ENCODE measurements at places on chromosomes 5 and 9.

- DNase-seq: no peak
Observed at GRCh38 chr9:109013679-109014607, 644 bp upstream of the CTNNAL1 start.

GRCh38 chr9:89664010-89664409 is 59.2 kb downstream of the GADD45G start:
- no peak for DNase-seq

DNA sequence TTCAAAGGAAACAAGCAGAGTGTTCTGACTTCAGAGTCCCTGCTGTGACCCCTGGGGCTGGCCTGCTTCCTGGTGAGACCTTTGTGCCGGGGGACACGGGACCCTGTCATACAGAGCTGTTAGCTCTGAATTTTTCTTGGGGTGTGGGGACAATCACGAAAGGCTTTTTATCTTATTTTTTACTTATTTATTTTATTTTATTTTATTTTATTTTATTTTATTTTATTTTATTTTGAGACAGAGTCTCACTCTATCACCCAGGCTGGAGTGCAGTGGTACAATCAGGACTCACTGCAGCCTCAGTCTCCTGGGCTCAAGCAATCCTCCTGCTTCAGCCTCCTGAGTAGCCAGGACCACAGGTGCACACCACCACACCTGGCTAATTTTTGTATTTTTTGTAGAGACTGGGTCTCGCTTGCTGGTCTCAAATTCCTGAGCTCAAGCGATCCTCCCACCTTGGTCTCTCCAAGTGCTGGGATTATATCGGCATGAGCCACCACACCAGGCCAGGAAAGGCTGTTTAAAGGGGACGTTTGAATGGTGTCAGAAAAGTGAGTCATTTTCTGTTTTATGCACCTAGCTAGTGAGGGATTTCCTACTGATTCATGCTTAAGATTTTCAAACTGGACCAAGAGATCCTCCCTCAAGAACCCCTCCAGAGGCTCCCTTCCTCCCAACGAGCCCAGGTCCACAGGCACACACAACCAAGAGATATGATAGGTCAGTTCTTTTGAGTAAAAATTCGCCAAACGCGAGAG is 75.7 kb downstream of the OLFM1 start:
- DNase-seq: no peak

- DNase-seq: no peak
Observed at GRCh38 chr5:2170761-2171160, 288.0 kb upstream of the IRX4 start.

DNA sequence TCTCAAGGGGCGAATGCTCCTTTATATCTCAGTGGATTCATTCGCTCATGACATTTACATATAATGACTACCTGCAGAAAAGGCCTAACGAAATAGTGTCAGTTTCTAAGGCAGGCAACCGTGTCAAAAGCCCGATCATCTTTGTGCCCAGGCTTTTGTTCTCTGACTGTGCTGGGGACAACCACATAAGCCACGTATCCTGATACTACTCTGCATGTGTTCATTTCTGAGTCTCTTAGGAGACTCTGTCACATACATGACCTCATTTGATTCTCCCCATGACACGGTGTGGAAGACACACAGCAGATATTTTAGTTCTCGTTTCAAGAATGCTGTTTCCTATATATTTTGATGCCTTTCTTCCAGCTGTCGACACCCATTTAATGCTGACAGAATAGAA is 598.5 kb downstream of the BNC2 start:
- DNase-seq: no peak

- no peak for DNase-seq
Observed at GRCh38 chr5:140555747-140556312, 1.4 kb downstream of the SRA1 start.

DNA sequence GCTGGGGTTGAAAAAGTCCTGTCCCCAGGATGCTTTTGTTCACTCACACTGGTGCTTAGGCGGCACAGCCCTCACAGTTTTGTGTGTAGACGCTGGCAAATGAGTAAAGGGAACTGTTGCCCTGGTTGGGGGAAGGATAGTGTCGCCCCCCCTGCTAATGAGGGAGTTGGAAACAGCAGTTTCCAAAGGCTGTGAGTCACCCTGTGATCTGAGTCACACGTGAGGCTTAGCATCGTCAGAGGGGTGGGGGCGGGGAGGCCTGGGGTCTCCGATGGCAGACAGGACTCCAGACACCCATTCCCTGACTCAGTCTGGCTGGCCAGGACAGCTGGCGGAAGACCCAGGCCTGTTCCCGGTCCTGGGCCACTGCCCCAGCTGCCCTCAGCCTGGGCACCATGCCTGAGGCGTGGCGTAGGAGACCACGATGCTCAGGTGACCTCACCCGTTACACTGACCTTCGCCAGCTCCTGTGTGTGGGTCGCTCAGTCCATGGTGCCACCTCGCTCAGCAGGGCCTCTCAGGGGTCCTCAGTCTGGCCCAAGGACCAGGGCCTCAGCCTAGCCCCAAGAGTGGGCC is 2.9 kb downstream of the DNAJB5 start:
- no peak for DNase-seq

DNA sequence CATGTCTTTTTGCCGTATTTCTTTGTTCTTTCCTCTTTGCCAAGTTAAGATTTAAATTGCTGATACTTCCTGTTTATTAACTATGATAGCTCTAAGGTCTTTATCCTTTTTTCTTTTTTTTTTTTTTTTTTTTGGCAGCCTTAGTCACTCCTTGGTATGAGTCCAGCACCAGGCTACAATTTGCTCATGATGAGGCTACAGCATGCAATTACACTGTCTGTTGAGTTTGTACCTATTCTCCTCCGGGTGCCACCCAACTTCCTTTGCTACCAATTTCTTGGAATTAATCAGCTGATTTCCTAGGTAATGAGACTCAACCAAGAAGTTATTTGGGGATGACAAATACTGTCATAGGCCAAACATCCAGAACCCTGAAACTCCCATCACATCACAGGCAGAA is 25.5 kb downstream of the ACTL7B start:
- DNase-seq: no peak

DNA sequence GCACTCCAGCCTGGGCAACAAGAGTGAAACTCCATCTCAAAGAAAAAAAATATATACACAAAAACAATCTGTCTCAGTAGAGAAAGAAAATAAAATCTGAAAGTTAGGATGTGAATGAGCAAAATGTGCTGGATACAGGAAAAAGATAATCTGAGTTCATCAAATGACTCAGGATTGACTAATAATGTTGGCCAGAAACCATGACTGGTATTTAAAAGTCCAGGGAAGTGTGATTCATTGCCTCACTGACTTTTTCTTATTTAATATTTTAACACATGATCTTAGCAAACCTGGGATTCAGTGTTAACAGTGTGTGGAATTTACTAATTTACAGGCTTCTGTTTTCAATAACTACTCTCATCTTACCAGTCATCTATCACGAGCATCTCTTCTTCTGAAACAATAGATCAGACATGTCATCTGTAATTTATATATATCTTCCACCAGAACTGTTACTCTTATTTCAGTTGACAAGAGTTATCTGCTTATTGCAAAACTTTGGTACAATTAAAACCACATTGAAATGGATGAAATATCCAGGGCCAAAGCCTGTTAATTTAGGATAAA is 256.7 kb downstream of the CDH12 start:
- no peak for DNase-seq

GRCh38 chr9:15386465-15386864 is 36.2 kb upstream of the SNAPC3 start:
- no peak for DNase-seq

GRCh38 chr9:96574931-96575351 is 44.7 kb downstream of the CDC14B start:
- no peak for DNase-seq

- DNase-seq: no peak
Observed at GRCh38 chr9:92146610-92147009, 31.4 kb upstream of the SPTLC1 start.

DNA sequence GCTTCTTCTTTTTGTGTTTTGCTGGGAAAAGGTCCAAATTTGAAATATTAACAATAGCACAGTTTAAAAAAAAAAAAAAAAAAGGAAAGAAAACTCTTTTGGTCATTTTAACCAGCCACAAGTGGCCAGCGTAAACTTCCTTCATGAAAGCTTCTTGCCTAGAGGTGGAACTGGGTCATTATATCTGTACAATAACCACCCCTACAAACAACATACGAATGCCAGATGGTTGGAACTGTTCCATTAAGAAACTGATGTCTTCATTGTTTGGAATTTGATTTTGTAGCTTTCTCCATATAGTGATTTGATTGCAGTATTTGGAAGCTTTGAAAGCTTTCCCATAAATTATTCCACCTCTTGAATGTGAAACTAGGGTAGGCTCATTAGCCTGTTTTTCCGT is 18.3 kb upstream of the LPAR1 start:
- DNase-seq: no peak

DNA sequence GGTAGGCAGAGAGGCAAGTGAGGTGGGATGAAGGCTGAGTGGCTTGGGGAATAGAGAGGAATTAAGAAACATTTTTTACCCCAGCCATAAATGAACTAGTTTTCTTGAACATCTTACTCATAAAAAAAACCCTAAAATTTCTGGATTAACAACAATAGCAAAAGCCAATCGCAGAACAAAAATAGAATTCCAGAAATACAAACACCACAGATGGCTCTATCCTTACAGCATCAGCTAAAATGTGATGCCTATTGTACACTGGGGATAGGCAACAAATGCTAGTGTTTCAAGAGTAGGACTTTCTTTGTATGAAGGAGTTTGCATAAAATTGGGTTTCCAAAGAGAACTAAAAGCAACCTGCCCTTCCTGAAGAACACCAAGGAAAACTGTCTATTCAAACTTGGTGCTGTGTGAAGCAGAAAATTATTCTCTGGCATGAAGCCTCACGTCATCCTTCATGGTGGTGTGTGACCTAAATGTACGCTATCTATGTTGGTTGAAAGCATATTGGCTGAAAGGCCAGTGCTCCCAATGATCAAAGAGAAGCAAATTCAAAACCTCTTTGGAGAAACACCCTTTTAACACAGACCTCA is 82.9 kb downstream of the JAKMIP2 start:
- DNase-seq: no peak

DNA sequence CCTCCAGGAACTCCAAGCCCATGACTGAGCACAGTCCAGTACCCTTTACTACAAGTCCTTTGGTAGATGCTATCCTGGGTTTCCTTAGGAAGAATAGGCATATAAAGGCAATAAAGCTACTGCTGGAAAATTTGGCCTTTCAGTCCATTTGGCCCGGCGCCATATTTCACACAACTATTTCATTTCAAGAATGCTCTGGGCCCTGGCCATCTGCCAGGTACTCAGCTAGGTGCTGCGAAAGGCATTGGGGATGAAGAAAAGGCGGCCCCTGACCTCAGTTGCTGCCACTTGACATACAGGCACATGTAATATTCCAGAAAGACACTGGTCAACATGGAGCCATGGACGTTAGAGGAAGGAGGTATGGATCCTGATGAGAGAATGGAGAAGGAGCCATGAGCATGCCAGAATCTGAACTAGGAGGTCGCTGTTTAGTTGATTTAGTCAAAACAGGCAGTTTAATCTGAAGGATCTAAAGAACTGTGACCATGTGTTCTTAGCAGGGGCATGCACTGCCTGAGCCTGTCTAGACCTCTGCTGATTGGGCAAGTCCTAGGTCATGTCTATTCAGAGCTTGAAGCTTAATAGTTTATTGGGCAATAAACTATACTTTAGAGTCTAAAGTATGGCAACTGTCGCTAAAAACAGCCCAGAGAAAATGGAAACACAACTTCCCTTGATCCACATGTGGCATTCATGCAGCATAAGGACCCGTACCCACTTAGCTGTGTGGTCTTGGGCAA is 149.3 kb downstream of the MELK start:
- no peak for DNase-seq

- no peak for DNase-seq
Observed at GRCh38 chr5:165360366-165360765, 1854.9 kb downstream of the MAT2B start.

DNA sequence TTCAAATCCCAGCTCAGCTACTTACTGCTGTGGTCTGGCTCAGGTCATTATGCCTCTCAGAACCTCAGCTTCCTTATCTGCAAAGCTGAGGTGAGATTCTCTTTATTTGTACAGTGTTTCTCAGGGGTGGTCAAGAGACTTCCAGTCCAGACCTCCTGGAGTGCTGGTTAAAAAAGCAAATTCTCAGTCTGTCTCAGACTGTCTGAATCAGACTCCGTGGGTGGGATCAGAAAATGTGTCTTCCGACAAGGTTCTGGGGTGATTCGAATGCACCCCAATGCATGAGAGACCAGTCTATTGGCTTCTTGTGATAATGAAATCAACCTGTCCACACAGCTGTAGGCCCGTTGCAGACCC is 137.7 kb upstream of the SMIM23 start:
- no peak for DNase-seq

GRCh38 chr9:2291980-2292704 is 277.0 kb downstream of the SMARCA2 start:
- DNase-seq: no peak

DNA sequence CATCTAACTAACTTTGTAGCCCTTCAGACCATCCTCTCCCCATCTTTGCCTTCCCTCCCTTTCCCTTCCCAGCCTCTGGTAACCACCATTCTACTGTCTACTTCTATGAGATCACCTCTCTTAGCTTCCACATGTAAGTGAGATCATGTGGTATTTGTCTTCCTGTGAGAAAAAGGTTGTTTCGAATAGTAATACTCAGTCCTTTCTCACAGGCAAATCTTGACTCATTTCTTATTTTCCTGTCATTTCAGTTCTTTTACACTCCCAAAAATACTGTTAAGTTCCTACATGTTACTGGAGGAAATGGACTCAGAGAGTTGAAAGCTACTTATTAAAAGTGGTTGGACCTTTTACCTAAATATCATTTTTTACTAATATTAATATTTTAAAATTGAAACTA is 82.1 kb downstream of the SLF1 start:
- DNase-seq: no peak

GRCh38 chr5:178478370-178478769 is 111.8 kb downstream of the COL23A1 start:
- DNase-seq: no peak

- no peak for DNase-seq
Observed at GRCh38 chr5:73264631-73265030, 91.6 kb downstream of the TMEM174 start.

DNA sequence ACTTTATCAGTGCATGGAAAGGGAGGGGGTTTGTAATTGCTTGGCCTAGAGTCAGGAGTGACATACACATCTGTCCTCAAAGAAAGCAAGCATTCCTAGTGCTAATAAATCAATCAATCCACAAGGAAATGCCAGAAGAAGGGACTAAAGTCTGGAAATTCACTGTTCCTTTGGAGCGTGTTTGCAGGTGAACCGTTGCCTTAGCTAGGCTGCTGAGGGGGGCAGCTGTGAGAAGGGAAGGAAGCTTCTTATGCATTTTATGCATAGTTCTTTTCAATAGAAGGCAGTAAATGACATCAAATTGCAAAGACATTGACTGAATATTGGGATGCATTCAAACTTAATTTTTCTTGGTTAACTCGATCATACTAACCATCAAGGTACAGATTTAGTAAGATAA is 1092.5 kb upstream of the SEMA6A start:
- no peak for DNase-seq

DNA sequence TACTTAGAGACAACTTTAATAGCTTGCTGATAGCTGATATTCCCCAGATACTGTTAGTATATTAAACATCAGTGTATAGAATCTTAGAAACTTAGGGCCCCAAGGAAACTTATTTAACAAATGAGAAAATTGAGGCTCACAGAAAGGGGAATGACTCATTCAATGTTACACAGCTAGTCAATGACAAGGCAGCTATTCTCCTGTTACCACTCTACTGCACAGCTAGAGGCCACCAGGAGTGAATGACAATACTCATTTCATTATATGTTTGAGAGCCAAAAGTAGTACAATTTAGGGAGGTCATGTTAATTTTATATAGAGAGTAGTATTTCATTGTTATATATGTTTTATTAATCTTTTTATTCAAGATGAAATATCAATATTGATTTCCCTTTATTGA is 33.2 kb upstream of the PCDHB1 start:
- DNase-seq: no peak

GRCh38 chr5:142827934-142828576 is 57.9 kb downstream of the ARHGAP26 start:
- no peak for DNase-seq
